CD8-positive, alpha-beta T cell (primary cell): ENCODE measurements at places on chromosomes 6 and 20.

- DNase-seq = peak; percentile 80
Observed at GRCh38 chr6:159979136-159979874, 10.4 kb downstream of the IGF2R start.

DNA sequence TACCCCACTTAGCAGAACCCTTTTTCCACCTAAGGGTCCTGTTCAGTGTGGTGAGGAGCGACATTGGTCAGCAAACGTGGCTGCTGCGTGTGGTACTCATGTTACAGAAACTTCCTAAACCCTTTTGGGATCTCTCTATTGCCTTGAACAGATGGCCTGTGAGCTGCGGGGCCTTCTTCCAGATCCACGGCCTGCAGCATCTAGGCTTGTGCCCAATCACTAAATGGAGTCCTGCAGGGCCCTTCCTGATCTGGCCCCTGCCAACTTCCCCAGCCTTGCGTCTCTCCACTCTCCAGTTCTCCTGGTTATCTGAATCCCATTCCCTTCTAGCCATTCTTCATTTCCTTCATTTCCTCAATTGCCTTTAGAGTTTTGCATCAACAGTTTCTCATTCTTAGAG lies 85.6 kb downstream of the PDE7B start:
- no peak for DNase-seq

- DNase-seq = no peak
Observed at GRCh38 chr6:25944688-25945574, 14.4 kb upstream of the SLC17A2 start.

DNA sequence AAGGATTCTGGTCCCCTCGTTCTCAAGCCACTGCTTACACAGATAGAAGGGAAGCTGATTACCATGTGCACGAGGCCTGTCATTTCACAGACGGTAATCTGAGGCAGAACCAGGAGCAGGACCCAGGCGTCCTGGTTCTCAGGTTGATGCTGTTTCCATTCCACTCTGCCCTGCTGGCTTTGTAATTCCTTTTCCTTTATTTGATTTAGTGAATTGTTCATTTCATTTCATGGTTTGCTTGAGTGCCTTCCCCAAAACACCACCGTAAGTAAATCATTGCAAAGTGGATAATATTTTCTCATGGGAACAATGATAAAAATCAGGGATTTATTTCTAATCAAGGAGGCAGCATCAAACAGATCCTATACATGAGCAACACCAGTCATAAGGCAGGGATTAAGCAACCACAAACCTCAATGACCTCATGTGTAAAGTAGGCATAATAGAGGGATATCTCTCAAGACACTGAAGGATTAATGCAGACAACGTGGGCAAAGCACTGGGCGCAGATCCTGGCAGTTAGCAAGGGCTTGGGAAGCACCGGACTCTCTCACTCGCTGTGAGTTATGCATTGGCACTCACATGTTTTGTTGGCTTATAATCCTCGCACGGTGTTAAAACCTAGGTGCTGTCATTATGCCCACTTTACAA lies 229.5 kb upstream of the FOXQ1 start:
- no peak for DNase-seq

DNA sequence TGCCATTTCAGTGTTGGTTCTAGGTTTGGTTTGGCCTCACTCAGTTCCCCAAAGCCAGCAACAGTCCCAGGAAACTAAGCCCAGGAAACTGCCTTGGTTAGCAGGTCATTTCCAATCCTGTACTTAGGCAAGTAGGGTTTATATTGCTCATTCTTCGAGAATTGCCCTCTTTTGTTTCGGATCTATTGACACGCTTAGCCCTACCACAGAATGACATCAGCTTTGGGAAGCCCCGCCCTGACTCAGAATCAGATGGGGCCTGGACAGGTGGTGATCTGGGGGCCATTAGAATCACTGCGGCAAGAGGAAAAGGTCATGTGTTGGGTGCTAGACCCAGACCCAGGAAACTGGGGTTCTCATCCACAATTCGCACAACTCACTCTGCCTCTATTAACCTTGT lies 578.2 kb downstream of the QKI start:
- DNase-seq = no peak

- DNase-seq = no peak
Observed at GRCh38 chr20:53738039-53738944, 144.7 kb upstream of the ZNF217 start.

GRCh38 chr6:7243179-7243981 lies 69.6 kb downstream of the SSR1 start:
- DNase-seq = peak; percentile 22

DNA sequence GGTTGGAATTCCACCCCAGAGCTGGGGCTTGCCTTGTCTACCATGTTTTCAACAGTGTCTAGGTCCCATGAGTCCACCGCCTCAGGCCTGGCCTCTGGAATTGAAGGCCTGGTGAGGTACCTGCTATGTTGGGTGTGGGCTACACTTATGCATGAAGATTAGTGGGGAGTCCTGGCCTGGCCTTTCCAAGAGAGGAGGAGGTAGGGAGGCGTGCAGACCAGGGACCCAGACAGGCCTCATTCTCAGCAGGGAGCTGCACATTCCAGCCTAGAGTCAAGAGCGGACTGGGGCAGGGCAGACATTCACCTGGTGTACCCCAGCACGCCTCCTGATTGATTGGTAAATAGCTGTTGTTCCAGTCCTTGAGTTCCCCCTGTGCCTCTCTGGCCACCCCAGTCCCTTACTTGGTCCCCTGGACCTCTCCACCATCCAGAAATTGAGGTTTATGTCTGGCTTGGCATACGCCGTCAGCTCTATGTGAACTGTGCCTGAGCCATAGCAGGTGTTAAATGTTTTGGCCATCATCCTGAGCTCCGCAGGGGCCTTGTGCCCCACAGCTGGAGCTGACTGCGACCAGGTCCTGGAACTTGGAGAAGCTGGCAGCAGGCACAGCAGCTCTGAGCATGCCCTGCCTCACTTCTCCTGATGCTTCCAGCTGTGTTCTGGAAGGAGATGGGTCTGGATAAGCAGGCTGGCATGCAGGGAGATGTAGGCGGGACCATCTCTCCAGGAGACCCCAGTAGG lies 8.2 kb upstream of the VEGFA start:
- no peak for DNase-seq

DNA sequence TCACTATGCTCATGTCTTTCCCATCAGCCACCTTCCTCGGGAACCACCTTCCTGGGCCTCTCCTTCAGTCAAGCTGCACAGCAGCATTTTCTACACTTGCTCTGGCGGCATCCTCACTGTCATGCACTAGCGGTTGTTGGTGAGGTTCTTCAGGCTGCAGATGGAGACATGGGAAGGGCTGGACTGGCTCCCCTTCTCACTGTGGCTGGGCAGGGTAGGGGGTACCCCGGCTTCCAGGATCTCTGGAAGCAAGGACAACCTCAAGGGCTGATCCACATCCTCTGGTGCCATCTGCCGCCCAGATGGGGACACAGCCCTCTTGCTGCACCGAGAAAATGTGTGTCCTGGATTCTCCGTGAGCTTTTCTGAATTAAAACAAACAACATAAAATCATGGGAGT lies 180.1 kb upstream of the RNF24 start:
- DNase-seq = no peak

GRCh38 chr6:151128763-151129370 lies 110.9 kb upstream of the AKAP12 start:
- DNase-seq = no peak

DNA sequence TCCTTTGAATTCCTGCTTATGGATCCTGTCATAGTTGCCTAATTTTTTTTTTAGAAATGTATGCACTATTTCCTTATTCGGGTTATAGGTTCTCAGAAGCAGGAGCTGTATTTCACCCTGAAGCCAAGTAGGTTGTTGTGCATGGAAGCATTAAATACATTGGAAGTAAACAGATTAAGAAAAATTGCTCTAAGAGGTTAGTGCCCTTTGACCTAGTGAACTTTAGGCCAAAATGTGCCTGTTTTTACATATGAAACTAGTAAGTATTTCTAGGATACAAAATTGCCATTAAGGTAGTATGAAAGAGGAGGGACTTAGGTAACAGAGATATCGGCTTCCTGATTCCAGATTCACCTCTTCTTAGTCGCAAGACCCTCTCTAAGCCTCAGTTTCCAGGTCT lies 377.9 kb downstream of the SYNE1 start:
- no peak for DNase-seq

DNA sequence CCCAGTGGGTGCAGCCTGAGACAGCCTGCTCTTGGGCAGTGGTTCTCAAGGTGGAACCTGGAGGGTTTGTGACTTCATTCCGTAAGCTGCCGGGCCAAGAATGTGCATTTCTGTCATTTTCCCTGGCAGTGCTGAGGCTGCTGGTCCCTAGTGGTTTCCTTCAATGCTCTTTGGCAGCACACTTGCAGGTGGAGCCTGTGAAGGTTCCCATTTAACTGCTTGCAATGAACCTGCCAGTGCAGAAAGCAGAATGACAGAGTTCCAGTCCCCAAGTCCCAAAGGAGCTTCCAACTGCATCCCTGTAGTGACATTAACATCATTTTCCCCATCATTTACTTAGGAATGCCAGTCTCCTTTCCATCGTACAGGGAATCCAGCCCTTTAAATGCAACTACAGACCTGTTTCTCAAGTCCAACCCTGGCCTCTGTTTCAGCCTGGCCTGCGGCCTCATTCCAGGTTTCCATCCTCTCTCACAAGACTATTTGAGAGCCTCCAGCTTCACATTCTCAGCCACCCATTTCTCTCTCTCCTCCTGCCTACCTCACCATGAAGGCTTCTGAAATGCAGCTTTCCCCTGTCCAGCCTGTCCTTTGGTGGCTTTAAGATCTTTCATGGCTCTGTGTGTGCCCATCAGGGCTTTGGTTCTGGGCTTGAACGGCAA lies 149.7 kb upstream of the GGTLC1 start:
- no peak for DNase-seq

GRCh38 chr20:51554538-51555165 lies 12.1 kb upstream of the NFATC2 start:
- DNase-seq = no peak

DNA sequence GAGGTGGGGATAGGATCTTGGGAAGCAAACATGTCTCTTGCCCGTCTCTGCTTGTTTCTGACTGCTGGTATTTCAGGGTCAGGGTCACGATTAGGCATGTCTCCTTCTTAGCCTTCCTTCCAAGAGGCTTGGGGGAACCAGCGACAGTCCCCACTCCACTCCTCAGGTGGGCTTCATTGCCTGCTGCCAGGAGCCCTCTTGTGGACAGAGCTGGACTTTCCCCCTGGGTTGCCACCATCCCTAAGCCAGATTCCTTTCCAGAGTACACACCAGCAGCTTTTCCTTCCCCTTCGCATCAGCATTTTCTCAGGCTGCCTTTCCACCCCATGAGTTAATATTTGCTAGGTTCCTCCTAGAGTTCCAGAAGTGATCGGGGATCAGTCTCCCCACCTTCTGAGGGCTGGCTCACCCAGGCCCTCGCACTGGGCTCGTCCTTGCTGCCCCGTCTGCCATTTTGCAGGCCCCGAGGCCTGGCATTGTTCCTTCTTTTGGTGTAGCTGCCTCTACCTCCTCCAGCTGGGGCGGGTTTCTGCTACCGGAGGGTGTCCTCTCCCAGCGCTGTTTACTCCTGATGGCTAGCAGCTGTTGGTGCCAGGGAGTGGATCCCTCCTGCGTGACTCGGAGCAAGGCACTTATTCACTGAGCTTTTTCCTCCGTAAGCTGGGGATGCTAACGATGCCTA lies 8.8 kb upstream of the C20orf144 start:
- peak; percentile 54 for DNase-seq

- DNase-seq = no peak
Observed at GRCh38 chr20:57804470-57805250, 94.8 kb upstream of the PMEPA1 start.

GRCh38 chr6:37452522-37452921 lies 19.5 kb downstream of the CMTR1 start:
- DNase-seq = no peak

DNA sequence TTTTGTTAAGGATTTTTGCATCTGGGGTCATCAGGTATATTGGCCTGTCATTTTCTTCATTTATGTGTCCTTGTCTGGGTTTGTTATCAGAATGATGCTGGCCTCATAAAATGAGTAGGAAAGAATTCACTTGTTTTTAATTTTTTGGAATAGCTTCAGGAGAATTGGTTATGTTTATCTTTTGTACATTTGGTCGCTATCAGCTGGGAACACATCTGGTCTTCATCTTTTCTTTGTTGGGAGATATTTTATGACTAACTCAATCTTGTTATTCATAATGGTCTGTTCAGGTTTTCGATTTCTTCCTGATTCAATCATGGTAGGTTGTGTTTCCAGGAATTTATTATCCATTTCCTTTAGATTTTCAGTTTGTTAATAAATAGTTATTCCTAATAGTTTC lies 207.5 kb upstream of the ASCC3 start:
- DNase-seq = no peak

- DNase-seq = no peak
Observed at GRCh38 chr6:43240950-43241349, 2.3 kb upstream of the TTBK1 start.

DNA sequence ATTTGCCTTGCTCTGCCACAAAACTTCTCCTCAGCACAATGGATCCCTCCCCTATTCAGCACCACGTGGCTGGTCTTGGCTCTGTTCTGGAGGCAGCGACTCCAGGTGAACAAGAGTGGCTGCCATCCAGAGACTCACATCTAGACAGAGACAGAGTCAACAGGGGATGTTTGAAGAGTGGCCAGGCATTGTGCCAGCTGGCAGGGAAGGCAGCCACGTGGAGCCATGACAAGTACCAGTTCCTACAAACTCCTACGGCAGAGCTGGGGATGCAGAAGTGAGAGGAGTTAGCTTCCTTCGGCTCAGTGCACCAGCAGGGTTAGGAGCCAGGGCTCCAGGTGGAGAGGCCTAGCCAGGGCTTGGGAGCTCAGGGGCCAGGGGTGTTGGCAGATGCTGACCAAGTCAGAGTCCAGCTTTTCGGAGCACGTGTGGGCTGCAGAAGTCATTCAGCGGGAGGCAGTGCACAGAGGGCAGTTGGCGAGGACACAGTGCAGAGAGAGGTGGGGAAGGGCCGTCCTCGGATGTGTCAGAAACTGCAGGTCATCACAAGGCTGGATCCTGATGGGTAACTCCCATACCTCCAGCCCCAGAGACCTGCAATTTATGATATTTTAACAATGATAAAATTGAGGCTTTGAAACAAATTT lies 171.7 kb upstream of the PDE10A start:
- no peak for DNase-seq

DNA sequence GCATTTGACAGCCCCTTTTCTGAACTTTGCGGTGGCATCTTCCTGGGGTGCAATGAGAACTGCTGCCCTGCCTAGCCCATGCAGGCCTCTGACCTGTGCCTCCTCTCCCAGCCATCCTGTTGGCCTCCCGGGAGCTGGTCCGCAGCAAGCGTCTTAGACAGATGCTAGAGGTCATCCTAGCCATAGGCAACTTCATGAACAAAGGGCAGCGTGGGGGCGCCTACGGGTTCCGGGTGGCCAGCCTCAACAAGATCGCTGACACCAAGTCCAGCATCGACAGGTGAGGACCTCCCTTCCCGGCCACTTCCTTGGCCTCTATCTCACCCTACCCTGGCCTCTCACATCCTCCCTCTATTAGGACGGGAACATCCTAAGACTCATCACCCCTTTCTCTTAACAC lies 37.6 kb downstream of the MOCS1 start:
- DNase-seq = no peak

GRCh38 chr6:112008482-112008881 lies 45.4 kb upstream of the CCN6 start:
- DNase-seq = no peak

GRCh38 chr6:94129926-94130325 lies 710.6 kb upstream of the EPHA7 start:
- no peak for DNase-seq

GRCh38 chr20:46552460-46553420 lies 2.3 kb upstream of the OCSTAMP start:
- DNase-seq = peak; percentile 47
